Astrocyte of the hippocampus (primary cell): ENCODE measurements at places on chromosomes 5 and 9.

DNA sequence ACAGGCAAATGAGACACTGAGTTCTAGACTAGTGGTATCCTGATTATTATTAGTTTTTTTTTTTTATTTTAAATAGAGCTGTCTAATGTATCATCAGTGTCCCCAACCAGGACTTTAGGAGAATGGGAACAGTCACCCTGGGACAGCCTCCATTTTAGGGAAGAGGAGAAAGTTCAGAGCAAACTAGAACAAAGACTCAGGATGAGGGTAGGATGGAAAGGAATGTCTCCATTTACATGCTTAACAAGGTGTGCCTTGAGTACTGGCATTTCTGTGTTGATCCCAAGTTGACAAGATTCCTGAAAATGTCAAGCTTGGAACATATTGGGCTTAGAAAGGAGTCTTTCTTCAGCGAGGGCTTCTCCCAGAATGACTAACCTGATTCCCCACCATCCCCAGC is 223.5 kb downstream of the ARRDC3 start:
- no peak for DNase-seq

GRCh38 chr9:129879103-129879699 is 43.9 kb downstream of the USP20 start:
- no peak for DNase-seq

DNA sequence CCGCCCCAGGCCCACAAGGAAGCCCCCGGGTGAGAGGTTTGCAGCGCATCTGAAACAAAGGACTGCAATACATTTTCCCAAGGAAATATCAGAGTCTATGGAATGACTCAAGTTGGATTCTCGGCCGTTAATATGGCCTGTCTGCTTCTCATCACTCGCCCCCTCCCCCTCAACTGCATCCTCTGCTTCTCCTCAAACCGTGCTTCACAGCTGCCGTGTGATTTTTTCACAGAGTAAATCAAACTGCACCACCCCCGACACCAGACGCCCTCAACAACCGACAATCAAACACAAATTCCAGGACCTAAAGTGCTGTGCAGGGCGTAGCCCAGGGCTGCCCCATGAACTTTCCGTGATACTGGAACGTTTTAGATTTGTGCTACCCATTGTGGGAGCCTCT is 176.9 kb downstream of the ROR2 start:
- no peak for DNase-seq

DNA sequence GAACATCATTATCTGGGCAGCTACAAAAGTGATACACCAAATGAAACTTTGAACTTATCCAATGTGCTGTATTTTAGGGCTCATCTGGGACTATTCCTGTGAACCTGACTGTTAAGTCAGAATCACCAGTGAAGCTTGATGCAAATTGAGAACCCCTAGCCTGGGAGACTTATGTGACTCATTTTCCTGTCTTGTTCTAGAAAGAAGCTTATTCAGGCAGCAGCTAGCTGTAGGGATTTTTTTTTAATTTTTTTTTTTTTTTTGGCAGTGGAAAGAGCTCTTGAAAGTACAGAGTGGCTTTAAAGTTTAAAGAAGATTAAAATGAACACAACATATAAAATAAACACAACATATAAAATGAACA is 81.1 kb upstream of the TNFAIP8 start:
- DNase-seq, result peak; percentile 74

DNA sequence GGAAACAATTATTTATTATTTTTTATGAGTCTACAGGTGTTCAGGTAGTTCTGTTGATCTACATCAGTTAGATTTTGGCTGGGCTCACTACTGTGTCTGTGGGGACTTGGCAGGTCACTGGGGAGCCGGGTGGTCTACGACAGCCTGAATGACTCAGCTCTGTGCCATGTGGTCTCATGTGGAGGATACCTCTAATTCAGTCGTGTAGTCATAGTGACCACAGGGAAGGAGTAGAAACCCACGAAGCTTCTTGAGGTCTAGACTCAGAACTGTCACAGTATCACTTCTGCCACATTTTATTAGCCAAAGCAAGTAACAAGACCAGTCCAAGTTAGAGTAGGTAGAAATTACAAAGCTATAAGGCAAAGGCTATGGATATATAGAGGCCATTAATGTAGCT is 64.7 kb upstream of the GRAMD2B start:
- peak; percentile 61 for DNase-seq

GRCh38 chr5:24850926-24851486 is 206.2 kb upstream of the CDH10 start:
- DNase-seq, result peak; percentile 56

DNA sequence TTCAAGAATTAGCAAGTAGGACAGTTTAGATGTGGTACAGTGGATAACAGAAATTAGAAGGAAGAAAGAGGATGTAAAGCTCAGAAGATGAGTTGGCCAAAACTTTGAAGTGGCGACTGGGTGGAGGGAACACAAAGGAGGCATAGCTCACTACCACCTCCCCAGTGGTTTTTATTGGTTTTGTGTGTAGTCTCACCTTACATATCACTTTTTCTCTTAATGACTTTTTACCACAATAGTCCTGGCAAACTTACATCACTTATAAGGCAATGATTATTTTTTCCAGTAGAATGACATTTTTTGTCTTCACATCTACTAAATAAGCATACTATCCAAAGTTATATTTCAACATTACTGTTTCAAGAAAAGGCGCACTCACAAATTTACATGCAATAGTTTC is 49.2 kb upstream of the FBN2 start:
- no peak for DNase-seq

GRCh38 chr5:135831851-135832555 is 2.5 kb upstream of the SLC25A48 start:
- no peak for DNase-seq

GRCh38 chr5:170875811-170876210 is 14.0 kb downstream of the RANBP17 start:
- no peak for DNase-seq

DNA sequence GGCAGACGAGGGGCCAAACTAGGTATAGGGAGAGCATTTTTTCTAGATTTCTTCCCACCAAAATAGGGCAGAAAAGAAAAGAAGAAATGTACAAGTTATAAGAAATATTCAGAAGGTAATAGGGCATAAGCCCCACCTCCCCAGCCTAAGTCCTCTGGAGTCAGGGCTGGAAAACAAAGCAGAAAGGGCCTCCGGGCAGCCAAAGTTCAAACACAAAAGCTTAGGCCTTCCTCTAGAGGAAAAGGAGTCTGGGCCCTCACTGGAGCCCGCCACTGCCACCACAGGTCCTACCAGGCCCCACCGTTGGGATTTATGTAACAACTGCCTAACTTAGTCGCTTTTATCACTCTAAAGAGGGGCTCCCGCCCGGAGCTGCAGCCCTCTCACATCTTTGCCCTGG is 27.6 kb downstream of the TBC1D2 start:
- DNase-seq, result no peak

DNA sequence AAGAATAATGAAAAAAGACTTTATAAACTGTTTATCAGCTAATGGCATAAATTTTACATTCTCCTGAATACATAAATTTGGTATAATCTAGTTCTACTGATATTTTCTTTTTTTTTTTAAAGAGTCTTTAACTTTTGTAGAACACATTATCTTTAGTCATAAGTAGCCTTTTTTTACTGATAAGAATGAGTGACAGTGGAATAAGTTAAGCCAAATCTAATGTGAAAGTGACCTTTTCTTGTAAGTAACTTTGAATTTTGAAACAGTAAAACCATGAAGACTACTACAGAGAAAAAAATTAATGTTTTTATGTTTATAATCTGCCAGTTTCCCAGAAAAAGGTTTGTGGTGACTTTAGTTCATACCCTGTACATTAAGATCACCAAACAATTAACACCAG is 13.7 kb downstream of the CEP78 start:
- no peak for DNase-seq

DNA sequence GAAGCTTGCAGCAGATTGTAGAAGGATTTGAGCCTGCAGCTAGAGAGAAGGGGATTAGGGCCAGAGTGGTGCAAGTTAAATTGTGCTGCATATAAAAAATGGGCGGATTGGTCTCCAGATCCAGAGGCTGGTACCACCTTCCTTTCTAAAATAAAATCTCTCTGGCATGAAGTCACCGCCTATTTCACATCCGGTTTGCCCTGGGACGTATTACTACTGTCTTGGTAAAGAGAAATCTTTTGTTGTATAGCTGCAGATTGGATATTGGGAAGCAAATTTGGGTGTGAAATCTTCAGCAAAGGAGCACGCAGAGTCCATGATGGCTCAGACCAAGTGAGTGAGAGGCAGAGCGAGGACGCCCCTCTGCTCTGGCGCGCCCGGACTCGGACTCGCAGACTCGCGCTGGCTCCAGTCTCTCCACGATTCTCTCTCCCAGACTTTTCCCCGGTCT is at the start of gene GABRA1:
GABRA1 (plus strand) TSS at position 180 of the 451 bp plus-strand sequence. CDS start 2,691 bp downstream, outside the sequence.
- DNase-seq, result peak; percentile 16

DNA sequence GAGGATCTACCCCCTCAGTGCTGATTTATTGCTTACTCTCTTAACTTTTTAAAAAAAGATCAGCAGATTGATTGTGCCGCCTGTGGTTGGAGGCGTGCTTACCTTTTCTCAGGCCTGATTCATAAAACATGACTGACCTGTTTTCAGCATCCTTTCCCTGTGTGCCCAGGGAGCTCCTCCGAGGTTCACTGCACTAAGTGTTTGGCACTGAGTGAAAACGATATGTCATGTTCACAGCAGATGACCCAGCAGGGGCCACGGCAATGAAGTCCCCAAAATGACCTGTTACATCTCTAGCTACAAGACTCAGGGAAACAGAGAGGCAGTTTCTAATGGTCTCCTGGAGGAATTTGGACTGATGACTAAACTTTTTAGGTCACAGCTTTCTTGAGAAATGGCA is 69.9 kb downstream of the INSYN2B start:
- DNase-seq, result no peak

- DNase-seq, result peak; percentile 49
Measured at GRCh38 chr9:3628239-3628638, 102.4 kb upstream of the RFX3 start.

- peak; percentile 90 for DNase-seq
Measured at GRCh38 chr5:129063483-129064113, 31.0 kb upstream of the ISOC1 start.

DNA sequence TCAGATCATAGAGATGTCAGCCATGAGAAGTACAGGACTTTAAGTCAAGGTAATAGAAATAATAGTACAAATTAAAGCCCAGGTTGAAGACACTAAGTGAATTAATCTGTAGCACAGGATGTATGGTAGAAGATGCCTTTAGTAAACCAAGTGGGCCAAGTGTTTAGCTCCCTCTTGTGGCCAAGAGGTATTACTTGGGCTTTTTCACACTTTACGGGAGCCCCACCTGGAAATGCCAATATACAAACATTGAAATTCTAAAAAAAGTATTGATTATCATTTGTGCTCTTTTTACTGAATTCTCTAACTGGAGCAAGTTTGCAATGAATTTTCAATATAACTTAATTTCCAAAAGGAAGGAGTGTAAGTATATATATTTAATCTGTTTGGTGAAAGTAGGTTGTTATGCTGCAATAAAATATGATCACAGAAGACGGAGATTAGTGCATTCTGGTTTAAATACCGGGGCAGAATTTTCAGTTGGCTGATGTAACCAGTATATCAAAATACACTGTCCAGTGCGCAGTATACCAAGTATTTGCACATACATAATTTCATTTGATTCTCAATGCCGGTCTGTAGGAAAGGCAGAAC is 84.7 kb downstream of the PARP8 start:
- DNase-seq, result peak; percentile 53

GRCh38 chr5:174195517-174195916 is 150.0 kb downstream of the NSG2 start:
- no peak for DNase-seq

GRCh38 chr5:80874162-80874561 is 86.0 kb upstream of the RASGRF2 start:
- DNase-seq, result no peak

- no peak for DNase-seq
Measured at GRCh38 chr5:32383065-32383464, 61.5 kb downstream of the ZFR start.

GRCh38 chr9:37908698-37909186 is 4.8 kb upstream of the SLC25A51 start:
- no peak for DNase-seq

DNA sequence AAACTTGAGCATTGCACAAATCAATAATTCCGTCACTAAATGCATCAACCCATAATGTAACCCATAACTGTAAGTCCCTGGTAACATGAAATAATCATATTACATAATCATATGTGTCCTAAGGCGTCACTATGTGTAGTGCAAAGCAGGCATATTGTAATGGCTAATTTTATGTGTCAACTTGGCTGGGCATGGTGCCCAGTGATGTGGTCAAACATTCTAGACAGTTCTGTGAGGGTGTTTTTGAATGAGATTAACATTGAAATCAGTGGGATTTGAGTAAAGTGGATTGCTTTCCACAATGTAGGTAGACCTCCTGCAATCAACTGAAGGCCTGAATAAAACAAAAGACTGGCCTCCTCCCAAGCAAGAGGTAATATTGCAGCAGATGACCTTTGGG is 794.4 kb upstream of the ACO1 start:
- DNase-seq, result peak; percentile 86

DNA sequence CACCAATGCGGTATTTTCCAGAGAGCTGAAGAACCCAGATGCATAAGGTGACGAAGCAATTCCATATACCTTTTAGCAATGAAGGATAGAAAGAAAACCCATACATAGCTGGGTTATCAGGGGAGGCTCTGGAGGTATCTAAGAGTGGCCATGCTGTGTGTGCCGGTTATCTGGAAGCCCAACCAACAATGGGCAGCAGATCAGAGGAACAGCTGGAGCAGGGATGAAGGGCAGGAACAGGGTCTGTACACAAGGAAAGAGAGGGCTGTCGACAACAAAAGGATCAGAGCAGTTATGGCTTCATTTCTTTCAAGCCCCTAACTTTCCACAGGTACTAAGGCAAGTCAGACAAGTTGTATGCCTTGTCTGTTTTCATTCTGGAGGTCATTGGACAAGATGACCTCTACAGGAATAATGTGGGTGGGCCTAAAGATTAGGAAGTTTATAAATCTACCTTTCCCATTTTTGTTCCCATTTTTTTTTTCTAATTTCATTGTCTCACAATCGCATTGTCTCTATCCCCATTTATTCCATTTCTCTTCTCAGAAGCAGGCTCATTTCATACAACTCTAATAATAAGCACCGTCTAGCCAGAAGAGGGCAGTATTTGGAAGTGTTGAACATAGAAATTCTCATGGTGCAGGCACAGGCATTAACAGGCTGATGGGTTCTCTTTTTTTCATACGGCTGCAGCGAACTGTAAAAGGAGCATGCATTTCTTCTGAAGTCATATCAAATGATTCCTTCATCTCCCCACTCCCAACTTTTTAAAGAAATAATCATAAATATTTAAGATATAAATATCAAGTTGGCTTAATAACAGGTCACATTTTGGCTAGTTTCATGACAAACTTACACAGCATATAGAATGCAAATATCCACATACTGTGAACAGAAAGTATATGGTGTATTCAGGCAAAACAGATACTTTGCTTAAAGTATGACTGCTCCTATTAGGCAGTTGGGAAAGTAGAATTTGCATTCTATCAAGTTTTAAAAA is 63.5 kb downstream of the ZNF474 start:
- peak; percentile 83 for DNase-seq

DNA sequence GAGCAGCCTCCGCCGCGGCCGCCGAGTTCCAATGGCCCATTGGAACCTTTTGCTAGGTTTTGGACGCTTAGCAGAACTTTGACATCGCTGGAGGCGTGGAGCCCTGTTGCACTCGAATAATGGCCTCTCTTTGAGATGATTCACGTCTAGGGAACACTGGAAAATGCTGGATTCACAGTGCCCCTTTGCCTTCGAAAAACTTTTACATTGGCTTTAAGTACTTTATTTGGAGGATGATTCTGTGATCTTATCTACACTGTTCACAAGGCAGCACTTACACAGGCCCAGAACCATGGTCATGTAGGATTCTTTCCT is 536 bp upstream of the PPIC start:
- DNase-seq, result no peak
